ENCODE measurements at places on chromosomes 6 and 20.

DNA sequence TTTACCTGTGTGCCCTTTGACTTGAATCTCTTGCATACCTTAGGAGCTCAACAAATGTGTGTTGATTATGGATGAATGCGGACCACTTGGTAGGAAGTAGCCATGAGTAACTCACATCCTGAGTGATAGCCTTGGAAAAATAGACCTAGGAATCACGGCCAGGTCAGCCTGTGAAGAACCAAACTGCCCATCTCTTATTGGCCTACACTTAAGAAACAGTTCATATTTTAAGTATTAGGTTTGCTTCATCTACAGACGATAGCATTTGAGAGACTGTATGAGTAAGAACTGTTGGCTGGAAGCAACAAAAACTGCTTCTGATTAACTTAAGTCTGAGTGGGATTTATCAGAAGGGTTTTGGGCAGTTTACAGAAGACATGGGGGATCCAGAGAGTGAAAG is 320.1 kb upstream of the PRND start:
- DNase-seq = peak; percentile 14

GRCh38 chr20:13494019-13494418 is 144.7 kb downstream of the TASP1 start:
- DNase-seq = peak; percentile 11

DNA sequence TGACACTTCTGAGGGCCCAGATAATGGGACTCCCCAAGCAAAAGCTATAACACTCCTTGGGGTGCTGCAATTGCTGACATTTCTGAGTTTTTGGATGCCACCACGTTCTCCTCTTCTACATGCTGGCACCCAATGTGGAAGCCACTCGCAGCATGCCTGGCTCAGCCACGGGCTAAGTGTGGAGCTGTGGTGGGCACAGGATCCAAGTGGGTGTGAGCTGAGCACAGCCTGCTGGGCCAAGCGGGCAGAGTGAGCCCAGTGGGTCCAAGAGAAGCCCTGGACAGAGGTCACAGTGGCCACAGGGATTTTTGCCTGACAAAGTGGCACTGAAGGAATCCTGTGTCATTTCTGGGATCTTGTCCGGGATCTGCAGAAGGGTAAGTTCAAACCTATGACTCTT is 213.2 kb downstream of the C6orf118 start:
- no peak for DNase-seq

- no peak for DNase-seq
Measured at GRCh38 chr20:23128461-23129125, 42.5 kb upstream of the CD93 start.

DNA sequence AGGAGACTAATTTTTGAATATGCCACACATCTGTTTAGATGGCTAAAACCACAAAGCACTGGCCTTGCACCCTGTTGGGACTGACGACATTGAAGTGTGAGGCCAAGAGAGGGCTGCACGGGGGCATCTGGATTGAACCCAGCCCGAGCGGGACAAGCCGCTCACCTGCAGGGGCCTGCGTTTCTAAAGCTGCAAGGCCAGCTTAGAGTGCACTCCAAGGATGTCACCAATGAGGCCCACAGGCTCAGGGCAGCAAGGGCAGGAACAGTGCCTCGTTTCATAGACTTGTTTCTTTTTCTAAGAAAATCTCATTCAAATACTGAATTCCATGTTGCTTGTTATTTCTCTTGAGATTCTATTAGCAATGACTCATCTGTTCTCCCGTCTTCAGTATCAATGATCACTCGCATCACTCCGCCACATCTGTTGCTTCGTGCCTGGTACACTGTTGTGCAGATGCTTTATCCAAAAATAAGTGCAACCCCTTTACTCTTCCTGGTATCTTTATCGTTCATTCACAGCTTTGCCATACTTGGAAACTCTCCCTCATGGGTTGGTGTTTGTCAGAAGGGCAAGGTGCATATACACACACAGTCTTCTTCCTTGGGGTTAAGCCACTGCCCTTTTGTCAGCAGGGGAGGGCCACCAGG is 120.1 kb downstream of the IRF4 start:
- peak; percentile 1 for DNase-seq

- DNase-seq = no peak
Measured at GRCh38 chr20:50930139-50930975, 880 bp downstream of the ADNP start.

- DNase-seq = peak; percentile 60
Measured at GRCh38 chr6:31356946-31357466, at the start of gene HLA-B. TSS of gene HLA-B (minus strand) at chr6:31357179. CDS start at chr6:31357158, 21 bp downstream.

DNA sequence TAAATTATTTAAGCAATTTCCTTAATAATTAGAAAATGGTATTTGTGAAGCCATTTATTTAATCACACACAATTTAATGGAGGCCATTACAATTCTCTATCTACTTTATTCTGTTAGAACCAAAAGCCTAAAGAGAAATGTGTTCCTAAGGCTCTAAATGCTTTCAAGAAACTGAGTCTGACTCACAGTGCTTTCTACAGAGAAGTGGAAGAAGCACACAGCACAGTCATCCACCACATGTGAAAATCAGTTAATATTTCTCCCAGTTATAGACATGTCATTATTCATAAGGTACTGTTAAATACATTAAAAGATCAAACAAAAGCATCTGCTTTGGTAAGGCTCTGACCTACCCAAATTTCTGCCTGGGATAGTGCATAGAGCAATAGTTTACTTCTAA is 214.4 kb downstream of the ALDH8A1 start:
- DNase-seq = no peak

GRCh38 chr6:53059648-53060589 is 5.3 kb upstream of the FBXO9 start:
- no peak for DNase-seq

DNA sequence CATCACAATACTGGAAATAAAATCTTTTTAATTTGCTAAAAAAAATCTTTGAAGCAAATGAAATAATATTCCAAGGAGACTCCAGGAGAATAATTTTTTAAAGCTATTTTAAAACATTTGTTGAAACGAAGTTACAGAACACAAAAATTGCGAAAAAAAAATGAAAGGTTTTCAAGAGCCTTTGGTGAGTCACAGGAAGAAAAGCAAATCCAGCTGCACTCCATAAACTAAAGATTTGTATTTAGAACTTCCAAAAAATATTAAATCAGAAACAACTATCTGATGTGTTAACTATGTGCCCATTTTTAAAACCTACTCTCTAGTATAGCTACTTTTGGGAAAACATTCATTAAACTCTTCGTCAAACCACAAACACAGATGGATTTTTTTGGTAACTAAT is 23.6 kb downstream of the PDSS2 start:
- DNase-seq = no peak

DNA sequence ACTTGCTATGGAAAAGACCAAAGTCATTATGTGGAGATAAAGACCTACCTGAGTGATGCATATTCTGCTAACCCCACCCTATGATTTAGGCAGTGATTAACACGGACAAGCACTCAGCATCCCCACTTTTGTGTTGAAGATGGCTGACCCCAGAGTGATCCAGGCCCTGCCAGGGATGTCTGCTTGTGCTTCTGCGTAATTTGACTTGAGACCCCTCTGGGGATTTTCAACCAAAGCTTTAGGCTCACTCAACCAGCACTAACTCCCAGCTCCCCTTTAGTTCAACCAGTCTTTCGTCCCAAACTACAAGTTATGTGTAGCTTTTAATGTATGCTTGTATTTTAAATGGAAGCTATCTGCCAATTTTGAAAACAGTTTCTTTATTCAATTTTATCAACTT is 538.0 kb upstream of the ID4 start:
- no peak for DNase-seq

GRCh38 chr6:40349901-40350746 is 237.0 kb downstream of the LRFN2 start:
- no peak for DNase-seq

- no peak for DNase-seq
Measured at GRCh38 chr6:37700620-37700973, 2.9 kb upstream of the MDGA1 start.

GRCh38 chr6:168414336-168415097 is 26.5 kb upstream of the SMOC2 start:
- peak; percentile 0 for DNase-seq

GRCh38 chr20:47232518-47232917 is 124.0 kb downstream of the ZMYND8 start:
- no peak for DNase-seq

DNA sequence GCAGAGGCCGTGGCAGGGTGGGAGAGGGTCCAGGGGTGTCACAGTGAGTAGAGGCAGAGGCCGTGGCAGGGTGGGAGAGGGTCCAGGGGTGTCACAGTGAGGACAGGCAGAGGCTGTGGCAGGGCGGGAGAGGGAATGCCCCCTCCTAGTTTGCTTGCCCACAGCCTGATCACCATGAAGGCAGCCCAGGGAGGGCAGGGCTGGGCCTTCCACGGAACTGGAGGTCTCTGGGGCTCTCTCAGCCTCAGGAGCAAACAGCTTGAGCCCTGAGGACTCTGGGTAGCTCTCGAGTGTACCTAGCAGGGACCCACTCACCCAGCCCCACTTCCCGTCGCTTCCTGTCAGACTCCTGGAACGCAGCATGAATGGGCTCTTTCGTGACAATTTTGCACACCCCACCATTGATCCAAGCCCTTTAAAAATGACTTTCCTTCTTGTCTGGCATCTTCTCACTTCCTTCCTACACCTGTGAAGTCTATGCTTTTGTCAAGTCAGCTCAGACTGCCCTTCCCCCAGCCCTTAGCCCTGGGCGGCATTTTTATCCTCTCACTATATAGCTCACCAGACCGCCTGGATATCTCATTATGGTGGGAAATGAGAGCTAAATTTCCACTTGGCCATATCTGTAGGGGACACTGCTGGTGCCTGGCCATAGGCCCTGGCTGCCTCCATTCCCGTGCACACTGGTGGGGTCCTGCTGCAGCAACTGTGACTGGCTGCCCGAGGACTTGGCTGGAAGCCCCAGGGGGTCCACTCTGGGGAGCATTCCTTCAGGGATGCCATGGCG is 140.3 kb downstream of the CDC5L start:
- no peak for DNase-seq

- DNase-seq = no peak
Measured at GRCh38 chr6:137731600-137731959, 135.5 kb upstream of the TNFAIP3 start.

GRCh38 chr20:35902545-35902941 is 51.8 kb downstream of the SCAND1 start:
- DNase-seq = no peak

GRCh38 chr20:50283922-50284810 is 93.5 kb downstream of the CEBPB start:
- DNase-seq = peak; percentile 72

DNA sequence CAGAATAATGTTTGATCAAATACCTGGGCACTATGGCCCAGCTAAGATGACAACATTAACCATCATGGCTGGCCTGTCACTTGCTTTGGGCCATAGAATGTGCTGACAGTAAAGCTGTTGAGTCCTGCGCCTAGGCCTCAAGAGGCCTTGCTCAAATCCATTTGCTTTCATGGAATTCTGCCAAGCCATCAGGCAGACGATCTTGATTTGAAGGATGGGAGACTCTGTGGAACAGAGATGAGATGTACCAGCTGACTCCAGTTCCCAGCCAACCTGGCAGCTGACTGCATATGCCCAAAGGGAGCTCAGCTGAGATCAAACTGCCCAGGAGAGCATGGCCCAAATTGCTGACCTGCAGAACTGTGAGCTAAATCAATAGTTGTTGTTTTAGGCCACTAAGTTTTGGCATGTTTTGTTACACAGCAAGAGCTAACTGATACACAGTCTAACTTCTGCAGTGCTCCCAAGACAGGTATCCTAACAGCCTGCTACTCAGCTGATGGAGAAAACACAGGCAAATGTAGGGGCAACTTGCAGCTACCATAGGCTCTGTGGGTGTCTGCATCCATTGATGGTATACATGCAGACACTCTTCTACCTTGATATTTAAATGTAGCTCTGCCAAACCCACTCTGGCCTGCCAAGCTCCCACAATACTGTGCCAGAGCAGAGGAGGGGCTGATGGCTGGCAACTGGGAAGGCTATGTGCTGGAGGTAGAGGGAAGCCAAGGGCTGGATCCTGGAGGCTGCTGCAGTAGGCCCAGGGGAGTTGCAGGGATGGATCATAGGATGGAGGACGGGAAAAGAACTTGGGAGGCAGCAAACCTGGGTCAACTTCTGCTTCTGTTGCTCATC is 55.2 kb upstream of the RNF24 start:
- DNase-seq = no peak

GRCh38 chr6:2818593-2818992 is 23.1 kb downstream of the SERPINB1 start:
- DNase-seq = peak; percentile 50

DNA sequence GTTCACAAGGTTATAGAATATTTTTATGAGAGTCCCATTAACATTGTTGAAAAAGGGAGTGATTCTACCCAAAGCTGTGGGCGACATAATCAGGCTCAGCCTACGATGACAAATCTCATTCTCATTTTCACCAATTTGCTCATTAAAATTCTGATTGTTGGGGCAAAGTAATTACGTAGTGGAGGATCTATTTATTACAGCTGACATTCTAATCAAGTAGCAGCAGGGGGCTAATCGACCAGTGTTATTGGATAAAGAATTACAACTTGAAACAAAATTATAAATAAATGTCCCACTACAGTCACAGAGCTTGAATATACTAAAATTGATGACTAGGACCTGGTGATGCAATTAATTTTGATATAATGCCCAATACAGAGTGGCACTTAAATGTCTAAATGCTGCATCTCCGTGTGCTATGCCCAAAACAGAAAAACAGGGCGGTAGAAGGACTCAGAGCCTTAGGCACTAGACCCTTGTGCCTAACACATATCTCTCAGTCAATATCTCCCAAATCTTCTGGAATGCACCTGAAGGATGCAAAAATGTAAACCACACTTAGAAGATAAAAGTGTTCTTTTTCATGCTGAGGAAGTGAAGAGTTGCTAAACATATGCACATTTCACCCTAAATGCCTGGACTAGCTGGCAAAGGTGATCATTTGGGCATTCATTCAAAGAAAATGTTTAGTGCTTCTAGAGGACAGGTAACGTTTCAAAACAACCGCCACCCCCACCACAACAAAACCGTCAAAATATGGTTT is 88.3 kb downstream of the CD24 start:
- no peak for DNase-seq

DNA sequence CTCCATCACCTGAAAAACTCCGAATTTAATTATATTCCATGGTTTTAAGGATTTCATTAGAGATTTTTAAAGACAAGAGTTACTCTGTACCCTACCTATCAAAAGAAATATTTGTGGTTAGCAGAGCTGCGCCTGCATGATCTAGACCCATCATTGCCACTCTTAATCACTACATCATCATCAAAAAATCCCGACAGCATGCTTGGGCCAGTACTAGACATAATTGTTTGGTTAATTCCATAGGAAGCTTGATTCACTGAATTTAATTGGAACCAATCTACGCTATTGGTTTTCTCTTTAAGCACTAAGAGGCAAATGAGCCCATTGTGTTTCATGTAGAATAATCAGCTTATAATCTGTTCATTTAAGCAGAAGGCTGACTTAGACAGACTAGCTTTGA is 33.4 kb upstream of the RNF217 start:
- no peak for DNase-seq

DNA sequence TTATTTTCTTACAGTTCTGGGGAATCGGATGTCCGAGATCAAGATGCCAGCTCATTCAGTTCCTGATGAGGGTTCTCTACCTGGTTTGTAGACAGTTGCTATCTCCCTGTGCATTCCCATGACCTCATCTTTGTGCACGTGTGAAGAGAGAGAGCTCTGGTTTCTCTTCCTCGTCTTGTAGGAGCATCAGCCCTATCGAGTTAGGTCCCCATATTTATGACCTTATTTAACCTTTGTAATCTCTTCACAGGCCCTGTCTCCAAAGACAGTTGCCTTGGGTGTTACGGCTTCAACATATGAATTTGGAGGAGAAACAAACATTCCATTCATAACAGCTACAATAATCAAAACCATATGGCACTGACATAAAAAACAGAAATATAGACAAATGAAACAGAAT is 455.3 kb downstream of the HACE1 start:
- DNase-seq = peak; percentile 38

Data from fibroblast of skin of right biceps (primary cell).